Kidney glomerular epithelial cell (primary cell): ENCODE measurements at places on chromosomes 2 and 18.

- no peak for DNase-seq
These were observed 198.8 kb upstream of the TWIST2 start for GRCh38 chr2:238649123-238649522.

GRCh38 chr18:56873441-56874140 is 222.4 kb downstream of the WDR7 start:
- no peak for DNase-seq

- no peak for DNase-seq
These were observed 370.8 kb downstream of the DSEL start for GRCh38 chr18:67145586-67146292.

GRCh38 chr2:15158532-15158931 is 402.6 kb downstream of the NBAS start:
- DNase-seq = no peak

GRCh38 chr2:43198263-43198662 is 28.1 kb downstream of the ZFP36L2 start:
- DNase-seq = no peak

- DNase-seq = no peak
These were observed 87.6 kb downstream of the NRP2 start for GRCh38 chr2:205769879-205770278.

GRCh38 chr18:57026316-57026715 is 120.6 kb upstream of the BOD1L2 start:
- no peak for DNase-seq

- DNase-seq = no peak
These were observed 138.7 kb downstream of the TDRD15 start for GRCh38 chr2:21262426-21262940.

GRCh38 chr2:175234153-175234552 is 52.6 kb upstream of the ATP5MC3 start:
- no peak for DNase-seq

DNA sequence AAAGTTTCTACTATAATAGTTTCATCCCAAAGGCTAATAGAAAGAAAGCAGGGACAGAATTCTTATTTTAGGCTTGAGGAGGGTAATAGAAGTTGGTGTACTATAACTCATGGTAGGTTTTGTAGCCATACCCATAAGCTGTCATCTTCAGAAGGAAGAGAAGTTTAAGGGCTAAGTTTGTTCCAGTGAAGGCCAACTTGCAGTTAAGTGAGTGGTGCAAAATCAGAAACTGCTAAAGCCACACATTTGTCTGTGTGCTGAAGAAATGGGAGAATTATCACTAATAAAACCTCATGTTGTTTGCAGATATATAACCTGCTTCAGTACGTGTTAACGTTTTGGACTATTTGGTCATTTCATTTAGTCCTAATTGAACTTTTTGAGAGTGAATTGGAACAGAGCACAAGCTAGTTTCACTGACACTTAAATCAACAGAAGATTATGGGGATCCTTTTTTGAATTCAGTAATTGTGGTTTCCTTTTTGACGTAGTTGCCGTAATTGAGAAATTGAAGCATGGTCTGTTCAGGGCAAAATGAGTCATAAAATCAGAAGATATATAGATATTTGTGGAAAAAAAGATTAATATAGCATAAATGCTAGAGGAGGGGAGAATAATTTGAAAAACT is 69.1 kb downstream of the PHLPP1 start:
- DNase-seq = no peak

DNA sequence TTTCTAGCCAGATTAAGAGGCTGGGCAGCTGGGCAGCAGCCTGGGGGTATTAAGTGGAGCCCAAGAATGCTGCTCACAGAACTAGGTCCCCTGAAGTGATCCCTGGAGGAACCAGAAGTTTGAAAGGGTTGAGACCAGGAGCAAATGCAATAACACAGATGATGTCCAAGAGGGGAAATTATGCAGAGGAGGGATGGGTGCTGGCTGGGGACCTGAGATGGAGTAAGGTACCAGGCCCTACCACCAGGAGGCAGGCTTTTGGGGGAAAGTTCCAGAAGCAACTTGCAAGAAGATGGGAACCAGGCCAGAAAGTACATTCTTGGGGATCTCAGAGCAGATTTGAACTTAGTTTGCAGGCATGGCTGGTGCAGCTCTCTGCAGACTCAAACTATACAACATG is 175.1 kb downstream of the NCK2 start:
- no peak for DNase-seq

DNA sequence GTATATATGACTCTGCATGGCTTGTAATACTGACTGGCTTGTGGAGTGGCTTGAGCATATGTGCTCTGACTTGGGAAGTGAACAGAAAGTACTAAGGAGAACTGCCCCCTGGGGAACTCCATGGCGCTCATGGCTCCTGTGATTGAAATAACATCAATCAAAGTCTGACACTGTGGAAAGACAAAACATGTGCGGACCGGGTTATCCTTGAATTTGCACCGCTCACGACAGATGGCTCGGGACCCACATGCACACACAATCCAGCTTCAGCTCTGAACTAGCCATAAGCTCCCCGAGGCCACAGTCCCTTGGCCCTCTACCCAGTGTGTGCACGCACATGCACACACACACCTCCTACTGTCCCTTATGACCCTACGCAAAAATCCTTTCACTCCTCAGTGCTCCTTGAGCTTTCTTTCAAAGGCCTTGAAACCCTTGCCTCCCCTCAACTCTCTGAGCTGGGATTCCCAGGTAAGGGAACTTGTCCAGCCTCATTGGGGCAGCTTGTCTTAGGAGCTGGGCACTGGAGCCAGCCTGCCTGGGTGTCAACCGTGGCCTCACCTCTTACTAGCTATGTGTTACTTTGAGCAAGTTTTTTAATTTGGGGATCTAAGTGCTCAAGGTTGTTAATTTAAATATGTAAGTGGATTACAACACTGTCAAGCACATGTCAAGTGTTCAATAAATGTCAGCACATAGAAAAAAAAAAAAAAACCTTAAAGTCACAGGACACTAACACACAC is 43.6 kb downstream of the MRPS5 start:
- DNase-seq = no peak

DNA sequence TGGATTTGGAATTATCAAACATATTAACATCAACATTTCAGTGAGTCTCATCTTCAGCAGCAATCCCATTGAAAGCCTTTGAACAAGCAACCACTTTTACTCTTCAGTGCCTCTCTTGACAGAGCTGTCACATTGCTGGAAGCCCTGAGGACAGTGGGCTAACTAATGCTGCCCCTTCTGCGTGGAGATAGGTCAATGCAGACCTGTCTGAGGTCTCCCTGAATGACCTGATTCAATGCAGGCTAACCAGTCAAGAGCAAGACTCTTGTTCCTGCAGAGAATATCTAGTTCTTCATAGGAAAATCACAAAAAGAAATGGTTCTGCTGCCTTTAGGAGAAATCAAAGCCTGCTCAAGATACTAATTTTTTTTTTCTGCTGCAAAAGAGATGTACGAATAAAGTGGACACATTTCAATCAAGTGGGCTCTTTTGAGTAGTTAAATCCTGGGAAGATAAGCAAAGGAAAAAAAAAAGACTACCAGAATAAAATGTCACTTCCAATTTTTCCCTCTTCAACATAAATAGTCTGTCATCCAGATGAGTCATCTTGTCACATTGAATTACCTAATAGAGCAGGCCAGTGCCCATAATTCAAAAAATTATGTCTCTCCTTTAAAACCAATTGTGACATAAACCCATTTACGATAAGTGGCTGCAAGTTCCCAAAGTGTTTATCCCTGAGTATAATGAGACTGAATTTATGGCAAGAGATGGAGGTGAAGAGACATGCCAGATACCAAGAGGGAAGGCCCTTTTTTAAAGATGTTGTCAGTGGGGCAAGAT is 1269.0 kb upstream of the DDX18 start:
- DNase-seq = no peak

DNA sequence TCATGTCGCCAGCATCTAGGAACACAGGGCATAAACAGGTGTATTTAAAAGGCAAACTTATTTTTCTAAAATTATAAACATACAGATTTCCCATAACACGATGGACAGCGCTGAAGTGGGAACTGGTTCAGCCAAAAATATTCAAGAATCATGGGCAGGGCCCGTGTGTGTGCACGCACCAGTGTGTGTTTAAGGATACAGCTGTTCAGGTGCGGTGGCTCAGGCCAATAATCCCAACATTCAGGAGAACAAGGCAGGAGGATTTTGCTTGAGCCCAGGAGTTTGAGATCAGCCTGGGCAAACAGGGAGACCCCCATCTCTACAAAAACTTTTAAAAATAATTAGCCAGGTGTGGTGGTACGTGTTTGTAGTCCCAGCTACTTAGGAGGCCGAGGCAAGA is 288.6 kb upstream of the HDAC4 start:
- no peak for DNase-seq

DNA sequence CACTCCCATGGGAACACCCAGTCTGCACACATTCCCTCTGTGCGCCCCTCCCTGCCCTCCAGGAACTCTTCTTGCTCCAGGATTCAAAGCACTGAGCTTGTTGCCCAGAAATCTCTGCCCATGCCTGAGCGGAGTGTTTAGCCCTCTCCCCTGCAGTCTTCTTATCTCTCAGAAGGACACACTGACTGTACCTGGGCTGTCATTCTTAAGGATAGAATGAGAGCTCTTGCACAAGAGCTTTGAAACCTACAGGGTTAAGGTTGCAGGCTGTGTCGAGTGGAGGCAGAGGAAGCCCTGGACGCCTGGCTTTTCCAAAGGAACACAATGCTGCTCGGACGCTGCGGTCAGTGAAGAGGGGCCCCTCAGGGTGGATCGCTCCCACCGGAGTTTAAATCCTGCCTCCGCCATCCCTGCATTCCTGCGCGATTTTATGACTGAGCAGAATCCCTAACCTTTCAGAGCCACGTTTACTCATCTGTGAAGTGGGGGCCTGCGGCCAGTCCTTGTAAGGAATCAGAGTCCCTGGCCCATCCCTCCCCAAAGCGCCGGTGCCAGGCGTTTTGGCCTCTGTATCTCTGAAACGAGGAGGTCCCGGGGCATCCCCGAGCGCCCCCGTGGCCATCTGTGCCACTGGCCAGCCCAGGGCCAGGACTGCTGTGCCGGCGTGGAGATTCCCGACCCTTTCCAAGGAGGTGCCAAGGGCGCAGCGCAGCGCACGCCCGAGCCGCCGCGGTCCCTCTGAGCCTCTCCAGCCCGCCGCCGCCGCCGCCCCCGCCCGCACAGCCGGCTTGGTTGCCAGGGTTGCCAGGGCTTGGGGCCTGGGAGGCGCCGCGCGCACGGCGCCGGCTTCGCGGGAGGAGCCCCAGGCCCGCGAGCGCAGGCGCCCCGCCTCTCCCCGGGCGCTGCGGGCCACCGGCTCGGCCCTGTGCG is 58.9 kb downstream of the FAM168B start:
- no peak for DNase-seq

- peak; percentile 98 for DNase-seq
These were observed 44.9 kb upstream of the YWHAQ start for GRCh38 chr2:9675415-9676351.

- no peak for DNase-seq
These were observed 175.8 kb upstream of the TCF4 start for GRCh38 chr18:55763805-55764204.

DNA sequence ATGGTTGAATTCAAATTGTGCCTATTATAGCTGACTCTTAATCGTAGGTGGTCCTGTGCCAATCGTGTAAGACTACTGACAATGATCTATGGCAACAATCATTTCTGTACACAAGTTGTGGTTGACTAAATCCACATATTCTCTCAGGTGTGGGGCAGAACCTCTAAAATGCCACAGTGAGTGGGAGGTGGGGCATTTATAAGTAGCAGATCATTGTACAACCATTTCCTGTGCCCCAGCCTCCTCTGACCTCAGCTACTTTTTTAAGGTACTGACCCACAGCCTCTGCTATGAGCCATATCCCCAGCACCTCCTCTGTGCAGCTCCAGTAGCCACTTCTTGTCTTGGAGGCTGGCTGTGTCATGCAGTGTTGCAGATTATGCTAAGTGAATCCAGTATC is 48.6 kb upstream of the RAPH1 start:
- DNase-seq = peak; percentile 91

DNA sequence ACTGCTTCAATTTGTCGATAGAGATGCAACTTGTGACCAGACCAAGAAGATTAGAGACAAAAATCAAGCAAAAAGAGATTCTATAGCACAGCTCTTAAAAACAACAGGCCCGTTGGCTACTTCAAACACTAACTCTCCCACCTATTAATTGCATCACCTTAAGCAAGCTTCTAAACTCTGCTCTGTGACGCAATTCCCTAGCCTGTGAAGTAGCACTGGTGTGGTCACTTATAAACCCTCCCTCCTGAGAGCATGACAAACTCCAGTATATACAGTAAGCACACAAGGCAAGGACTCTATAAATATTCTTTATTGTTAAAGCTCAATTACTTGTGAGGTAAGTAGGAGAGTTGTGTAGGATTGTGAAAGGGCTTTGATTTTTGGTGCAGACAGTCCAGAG is 72.3 kb downstream of the CMPK2 start:
- DNase-seq = no peak
